Activated T-helper 1 cell treated with Interleukin-2 at 50 U/mL for 16 hours (primary cell): ENCODE measurements at places on chromosomes 7 and 10.

DNA sequence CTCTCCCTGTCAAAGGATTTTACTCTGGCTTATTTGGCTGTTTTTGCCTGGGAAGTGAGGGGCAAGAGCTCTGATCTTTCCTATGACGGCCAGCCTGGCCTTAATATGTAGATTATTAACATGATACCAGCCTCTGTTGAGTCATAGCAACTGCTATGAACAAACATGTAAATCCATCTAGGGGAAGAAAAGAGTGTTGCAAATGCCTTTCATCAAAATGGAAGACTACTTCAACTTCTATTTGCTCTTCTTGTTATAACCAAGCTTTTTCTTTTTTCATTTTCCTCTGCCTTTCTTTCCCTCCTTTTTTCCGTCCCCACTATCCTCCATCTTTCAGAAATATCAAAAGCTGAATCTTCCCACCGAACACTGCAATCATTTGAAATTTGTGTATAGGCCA is 46.6 kb downstream of the BTRC start:
- no peak for DNase-seq

GRCh38 chr7:22393913-22394729 is 37.2 kb upstream of the RAPGEF5 start:
- no peak for DNase-seq

- no peak for DNase-seq
These were observed 21.2 kb downstream of the ZNF680 start for GRCh38 chr7:64541438-64542359.

- no peak for DNase-seq
These were observed 95.0 kb downstream of the ST7 start for GRCh38 chr7:117048114-117048866.

DNA sequence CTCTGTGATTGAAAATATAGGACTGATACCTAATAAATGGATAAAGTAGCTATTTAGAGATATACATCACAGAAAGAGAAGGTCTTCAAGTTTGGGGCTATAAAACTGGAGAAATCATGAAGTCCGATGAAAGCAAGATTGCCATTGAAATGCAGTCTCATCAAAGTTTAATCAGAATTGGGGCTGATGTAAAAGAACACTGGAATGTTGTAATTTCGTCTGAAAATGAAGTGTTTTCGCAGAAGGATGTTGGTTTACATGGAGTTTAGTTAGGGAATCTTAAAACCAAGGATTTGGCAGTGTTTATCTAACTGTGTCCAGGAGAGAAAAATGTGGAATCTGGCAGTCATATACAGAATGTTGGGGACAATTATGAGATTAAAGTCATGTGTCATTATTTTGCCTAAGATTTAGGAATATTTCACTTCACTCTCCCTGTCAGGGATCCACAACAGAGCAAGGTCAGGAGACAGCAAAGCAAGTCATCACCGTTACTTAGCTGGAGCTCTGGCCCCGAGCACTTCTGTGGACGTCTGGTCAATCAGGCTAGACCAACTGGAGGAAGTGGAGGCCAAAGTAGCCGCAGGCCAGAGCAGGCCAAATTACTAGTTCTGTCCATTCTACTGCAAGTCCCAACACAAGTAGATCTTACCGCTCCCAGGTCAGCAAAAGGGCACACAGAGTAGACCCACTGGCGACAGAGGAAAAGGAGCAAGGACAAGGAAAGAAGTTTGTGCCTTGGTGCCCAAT is 37.0 kb downstream of the EPDR1 start:
- no peak for DNase-seq

DNA sequence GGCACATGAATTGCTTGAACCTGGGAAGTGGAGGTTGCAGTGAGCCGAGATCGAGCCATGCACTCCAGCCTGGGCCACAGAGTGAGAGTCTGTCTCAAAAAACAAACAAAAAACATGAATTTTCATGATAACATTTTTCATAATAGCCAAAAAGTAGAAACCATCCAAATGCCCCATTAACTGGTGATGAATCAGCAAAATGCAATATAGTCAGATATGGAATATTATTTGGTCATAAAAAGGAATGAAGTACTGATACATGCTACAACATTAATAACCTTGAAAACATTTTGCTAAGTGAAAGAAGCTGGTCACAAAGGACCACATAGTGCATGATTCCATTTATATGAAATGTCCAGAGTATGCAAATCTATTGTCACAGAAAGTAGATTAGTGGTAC is 24.5 kb upstream of the VCL start:
- no peak for DNase-seq

DNA sequence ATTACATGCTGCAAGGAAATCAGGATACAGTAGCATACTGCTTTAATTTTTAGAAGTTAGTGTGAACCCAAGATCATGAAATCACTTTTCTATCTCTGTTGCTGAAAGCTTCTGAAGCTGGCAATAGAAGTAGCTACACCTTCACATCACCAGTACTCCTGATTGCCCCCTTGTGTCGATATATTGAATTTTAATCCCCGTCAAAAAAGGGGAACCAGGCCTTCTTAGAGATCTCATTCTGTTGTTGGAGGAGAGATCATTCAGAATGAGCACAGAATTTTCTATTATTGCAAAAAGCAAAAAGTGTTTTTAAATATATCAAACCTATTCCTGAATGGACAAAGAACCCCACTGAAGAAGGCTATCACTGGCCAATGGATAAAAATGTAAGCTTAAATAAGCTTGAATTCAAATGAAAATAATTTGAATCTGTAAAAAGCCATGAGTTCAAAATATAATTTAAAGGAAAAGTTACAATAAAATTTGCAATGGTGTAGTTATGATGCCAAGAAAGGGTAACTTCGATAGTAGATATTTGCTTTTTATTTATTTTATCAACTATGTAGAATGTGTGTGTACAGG is 39.7 kb upstream of the TEX47 start:
- no peak for DNase-seq

- no peak for DNase-seq
These were observed 11.4 kb upstream of the HKDC1 start for GRCh38 chr10:69208761-69209160.

GRCh38 chr7:76372984-76373833 is 14.4 kb upstream of the YWHAG start:
- no peak for DNase-seq

GRCh38 chr10:4663162-4663992 is 162.6 kb upstream of the AKR1E2 start:
- DNase-seq, result no peak

- no peak for DNase-seq
These were observed 13.6 kb downstream of the PRXL2A start for GRCh38 chr10:80421707-80422536.

DNA sequence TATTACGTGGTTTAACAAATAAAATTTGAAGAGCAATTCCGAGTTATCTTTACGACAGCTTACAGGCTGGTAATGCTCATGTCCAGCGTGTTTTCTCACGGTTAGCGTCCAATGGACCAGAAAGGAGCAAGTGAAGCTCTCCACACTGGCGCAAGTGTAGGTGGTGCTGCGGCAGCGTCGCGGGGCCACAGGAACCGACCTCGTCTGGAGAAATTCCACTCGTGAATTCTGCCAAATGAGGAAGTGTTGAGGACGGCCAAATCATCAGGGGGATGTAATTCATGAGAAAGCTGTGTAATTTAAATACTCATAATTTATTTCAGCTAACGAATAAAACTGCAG is 350 bp upstream of the ZNF37A start:
- no peak for DNase-seq

- DNase-seq, result no peak
These were observed 181.1 kb downstream of the HERPUD2 start for GRCh38 chr7:35513828-35514227.

- DNase-seq, result no peak
These were observed 182.9 kb downstream of the XPNPEP1 start for GRCh38 chr10:109740436-109740835.
